ENCODE measurements at places on chromosomes 3 and 15.
A peak's percentile ranks its signal among the peaks of the same experiment; 100 is the strongest.

GRCh38 chr3:195809796-195810454 is 1.8 kb downstream of the MUC4 start:
- no peak for DNase-seq

GRCh38 chr15:60585743-60586708 is 107.1 kb upstream of the ICE2 start:
- DNase-seq: peak; percentile 83

- no peak for DNase-seq
Measured at GRCh38 chr3:14577897-14578296, 37.8 kb upstream of the GRIP2 start.

DNA sequence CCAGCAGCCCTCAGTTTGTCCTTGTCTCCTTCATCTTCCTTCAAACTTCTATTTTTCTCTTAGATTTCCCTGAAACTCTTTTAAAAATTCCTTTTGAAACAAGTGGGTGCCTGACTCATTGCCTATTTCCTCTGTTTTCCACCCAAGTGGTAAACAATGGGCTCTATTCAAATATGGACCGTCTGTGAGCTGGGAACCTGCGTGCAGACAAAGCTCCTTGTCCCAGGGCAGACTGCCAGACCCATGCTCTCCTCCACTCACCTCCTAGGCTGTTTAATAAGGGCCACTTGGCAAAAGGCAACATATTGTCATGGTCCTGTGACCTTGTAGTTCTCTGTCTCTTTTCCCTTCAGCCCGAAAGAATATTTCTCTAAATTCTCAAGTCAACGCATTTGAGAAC is 332.7 kb upstream of the THBS1 start:
- no peak for DNase-seq

DNA sequence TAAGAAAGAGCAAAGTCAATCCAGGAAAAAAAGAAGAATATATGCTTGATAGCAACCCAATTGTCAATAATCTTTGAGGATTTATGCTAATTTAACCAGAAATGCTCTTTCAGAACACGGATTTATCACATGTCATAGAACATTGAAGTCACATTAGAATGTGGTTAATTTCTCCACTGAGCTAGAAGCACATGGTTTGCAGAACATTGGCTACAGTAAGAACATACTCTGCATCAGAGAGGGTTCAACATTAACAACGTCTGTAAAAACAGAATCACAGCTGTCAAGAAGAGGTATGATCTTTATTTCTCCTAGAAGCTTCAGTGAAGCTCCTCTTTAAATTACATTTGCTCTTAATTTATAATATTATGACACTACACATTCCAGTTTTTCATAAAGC is 619.7 kb upstream of the AGTR1 start:
- no peak for DNase-seq

DNA sequence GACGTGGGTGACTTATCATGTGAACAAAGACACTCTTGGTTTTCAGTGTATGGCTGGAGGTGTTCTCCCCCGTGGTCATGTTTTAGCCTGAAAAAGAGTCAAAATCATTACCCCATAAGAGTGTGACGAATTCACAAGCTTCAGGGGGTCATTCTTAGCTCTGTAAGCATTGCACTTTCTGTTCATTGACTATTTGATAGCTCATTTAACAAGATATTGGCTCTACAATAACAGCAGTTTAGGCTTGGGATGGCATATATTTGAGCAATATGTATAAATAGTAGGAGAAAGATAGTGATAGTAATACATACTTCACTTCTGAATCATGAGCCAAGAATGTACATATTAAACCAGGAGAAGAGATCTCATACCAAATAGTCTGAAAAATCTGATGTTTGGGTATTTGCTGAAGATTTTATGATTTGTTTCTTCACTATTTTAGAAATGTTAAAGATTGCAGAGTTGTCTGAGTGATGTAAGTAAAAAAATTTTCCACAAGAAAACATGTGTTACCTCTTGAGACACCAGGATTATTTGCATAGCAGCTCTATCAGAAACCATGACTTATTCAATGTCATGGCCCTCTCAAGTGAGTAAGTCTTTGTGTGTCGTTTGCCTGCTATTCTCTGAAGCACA is 996.0 kb downstream of the OTOL1 start:
- no peak for DNase-seq
